Liver (tissue), 10 donors: ENCODE measurements at places on chromosomes 1 and 21. TPM values are rescaled to one million over a fixed set of nuclear protein-coding genes. Genes with fewer than 3 reads are reported as not detected.

GRCh38 chr21:44509539-44509938 lies 30.5 kb downstream of the KRTAP10-1 start:
- no peaks in the 10 kb centered on the region for H3K27me3 ChIP-seq
- no peak overlapping the region for H3K27ac ChIP-seq
- no peaks in the 10 kb centered on the region for H3K36me3 ChIP-seq
- no peak for DNase-seq
- H3K4me1 ChIP-seq, result no peaks in the 10 kb centered on the region

DNA sequence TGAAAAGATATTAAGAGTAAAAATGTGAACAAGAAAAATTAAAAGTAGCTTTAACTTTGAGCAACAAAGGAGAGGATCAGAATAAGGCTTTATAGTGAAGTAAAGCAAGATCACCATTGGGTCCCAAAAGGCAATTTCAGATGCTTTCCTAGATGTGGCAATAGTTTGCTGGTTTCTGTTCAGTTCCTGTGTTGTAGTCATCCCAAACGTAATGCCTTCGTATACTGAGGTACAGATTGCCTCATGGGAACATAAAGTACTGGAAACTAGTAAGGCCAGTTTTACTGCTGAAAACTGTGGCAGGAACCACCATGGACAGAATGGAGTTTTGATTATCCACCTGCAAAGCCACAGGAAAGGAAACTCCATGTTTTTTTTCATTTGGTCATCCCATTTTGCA lies 283.5 kb upstream of the SGIP1 start:
- H3K27me3 ChIP-seq, result no peaks in the 10 kb centered on the region
- H3K4me3 ChIP-seq, result no peak overlapping the region
- H3K4me1 ChIP-seq, result no peaks in the 10 kb centered on the region
- H3K36me3 ChIP-seq, result no peaks in the 10 kb centered on the region
- DNase-seq, result no peak

DNA sequence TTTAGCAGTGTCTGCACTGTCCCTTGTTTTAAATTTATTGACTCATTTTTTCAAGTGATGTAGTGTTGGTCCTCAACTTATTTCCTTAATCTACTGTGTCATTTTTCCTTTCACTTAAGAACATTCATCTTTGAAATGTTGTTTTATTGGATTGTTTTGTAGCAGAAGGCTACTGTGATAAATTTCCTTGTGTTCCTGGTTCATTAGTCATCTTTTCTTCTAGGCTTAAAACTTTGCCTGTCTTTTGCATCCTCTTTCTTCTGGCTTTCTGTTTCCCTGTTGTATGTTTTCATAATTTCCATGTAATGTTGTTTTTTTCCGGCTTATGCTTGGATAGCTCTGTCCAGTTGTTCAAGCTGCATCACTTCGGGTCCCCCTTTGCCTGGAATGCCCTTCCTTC lies 61.9 kb downstream of the UBE2T start:
- peaks cover 4% of the 10 kb centered on the region for H3K27me3 ChIP-seq
- no peak overlapping the region for H3K27ac ChIP-seq
- no peak for DNase-seq

DNA sequence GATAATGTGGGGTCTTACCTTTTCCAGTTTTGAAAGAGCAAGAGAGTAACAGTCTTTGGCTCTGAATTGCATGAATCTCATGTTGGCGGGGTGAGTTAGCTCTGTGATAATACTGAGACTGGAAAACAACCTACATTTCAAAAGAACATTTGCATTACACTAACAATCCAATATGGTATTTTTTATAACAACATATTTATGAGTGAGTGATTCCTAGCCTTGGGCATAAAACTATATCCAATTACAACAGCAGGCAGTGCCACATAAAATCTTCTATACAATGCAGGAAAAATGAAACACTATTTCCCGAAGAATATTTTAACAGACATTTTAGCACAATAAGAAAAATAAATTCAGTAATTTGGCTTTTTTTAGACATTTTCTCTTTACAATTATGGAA lies 303.0 kb downstream of the KCNT2 start:
- no peaks in the 10 kb centered on the region for H3K36me3 ChIP-seq
- no peaks in the 10 kb centered on the region for H3K4me1 ChIP-seq
- H3K4me3 ChIP-seq, result no peak overlapping the region

GRCh38 chr21:37870221-37870620 lies 46.0 kb downstream of the KCNJ6 start:
- H3K4me1 ChIP-seq, result no peaks in the 10 kb centered on the region
- no peaks in the 10 kb centered on the region for H3K36me3 ChIP-seq
- DNase-seq, result no peak
- H3K4me3 ChIP-seq, result no peak overlapping the region
- H3K27me3 ChIP-seq, result no peaks in the 10 kb centered on the region

GRCh38 chr1:7348073-7348472 lies 423.0 kb upstream of the VAMP3 start:
- DNase-seq, result no peak
- no peaks in the 10 kb centered on the region for H3K36me3 ChIP-seq
- no peak overlapping the region for H3K27ac ChIP-seq

DNA sequence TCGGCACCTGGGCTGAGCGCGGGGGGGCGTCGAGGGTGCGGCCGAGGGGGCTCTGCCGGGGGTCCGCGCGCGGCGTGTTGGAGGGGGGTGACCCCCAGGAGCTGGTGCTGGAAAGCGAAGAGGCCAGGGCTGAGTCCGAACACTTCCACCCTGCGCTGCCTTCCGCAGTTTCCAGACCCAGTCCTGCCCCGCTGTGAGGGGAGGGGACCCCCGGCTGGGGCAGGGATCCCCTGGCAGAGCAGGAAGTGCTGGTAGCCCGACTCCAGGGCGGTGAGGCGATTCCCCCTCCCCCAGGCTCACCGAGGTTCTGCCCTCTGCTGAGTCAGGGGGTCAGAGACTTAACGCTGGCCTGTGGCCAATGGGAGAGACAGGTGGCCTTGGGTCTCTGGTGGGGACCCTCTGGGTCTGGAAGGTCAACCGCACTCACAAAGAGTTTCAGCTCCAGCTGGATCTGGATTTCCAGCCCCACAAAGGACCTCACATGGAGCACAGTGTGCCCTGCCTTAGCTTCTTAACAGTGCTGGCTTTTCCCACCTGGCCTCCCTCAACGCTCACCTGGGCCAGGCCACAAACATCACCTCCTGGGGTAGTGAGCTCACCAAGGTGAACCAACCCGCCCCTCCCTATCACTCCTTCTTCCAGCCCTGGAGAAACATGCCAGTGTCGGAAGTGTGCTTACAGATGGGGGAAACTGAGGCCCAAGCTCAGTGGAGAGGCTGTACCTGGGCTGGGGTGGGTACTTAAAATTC lies 39.8 kb upstream of the SYNC start:
- H3K4me1 ChIP-seq, result no peaks in the 10 kb centered on the region
- no peaks in the 10 kb centered on the region for H3K27me3 ChIP-seq
- H3K36me3 ChIP-seq, result no peaks in the 10 kb centered on the region

GRCh38 chr21:24197132-24197643 lies 1410.1 kb downstream of the MRPL39 start:
- no peak overlapping the region for H3K4me3 ChIP-seq
- no peaks in the 10 kb centered on the region for H3K27me3 ChIP-seq
- no peak for DNase-seq
- no peaks in the 10 kb centered on the region for H3K4me1 ChIP-seq
- H3K27ac ChIP-seq, result no peak overlapping the region
- H3K36me3 ChIP-seq, result no peaks in the 10 kb centered on the region

- H3K4me3 ChIP-seq, result no peak overlapping the region
- no peaks in the 10 kb centered on the region for H3K36me3 ChIP-seq
- no peaks in the 10 kb centered on the region for H3K27me3 ChIP-seq
Measured at GRCh38 chr1:207904391-207904790, 6.5 kb downstream of the CD34 start.

GRCh38 chr1:114369930-114370329 lies 141.1 kb downstream of the TRIM33 start:
- DNase-seq, result no peak
- H3K36me3 ChIP-seq, result no peaks in the 10 kb centered on the region
- H3K27ac ChIP-seq, result no peak overlapping the region
- no peak overlapping the region for H3K4me3 ChIP-seq
- no peaks in the 10 kb centered on the region for H3K27me3 ChIP-seq

DNA sequence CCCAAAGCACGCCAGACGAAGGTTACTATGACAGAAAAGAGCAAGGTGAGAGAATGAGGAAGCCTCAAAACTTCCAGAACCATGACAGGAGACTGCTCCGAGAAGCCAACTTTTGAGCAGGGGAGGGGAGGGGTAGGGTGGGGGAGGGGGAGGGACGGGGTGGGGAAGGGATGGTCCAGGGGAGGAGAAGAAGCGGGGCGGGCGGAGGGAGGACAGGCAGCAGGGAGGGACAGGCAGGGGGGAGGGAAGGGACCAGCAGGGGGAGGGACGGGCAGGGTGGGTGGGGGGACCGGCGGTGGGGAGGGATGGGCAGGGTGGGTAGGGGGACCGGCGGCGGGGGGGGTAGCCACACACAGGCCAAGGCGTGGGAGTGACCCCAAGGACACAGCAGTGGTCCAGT lies 2.0 kb downstream of the INTS11 start:
- no peak for DNase-seq
- peaks cover 34% of the 10 kb centered on the region for H3K4me1 ChIP-seq
- H3K27ac ChIP-seq, result no peak overlapping the region

- no peaks in the 10 kb centered on the region for H3K4me1 ChIP-seq
- DNase-seq, result no peak
Measured at GRCh38 chr1:187641463-187641862, 812.7 kb downstream of the PLA2G4A start.

DNA sequence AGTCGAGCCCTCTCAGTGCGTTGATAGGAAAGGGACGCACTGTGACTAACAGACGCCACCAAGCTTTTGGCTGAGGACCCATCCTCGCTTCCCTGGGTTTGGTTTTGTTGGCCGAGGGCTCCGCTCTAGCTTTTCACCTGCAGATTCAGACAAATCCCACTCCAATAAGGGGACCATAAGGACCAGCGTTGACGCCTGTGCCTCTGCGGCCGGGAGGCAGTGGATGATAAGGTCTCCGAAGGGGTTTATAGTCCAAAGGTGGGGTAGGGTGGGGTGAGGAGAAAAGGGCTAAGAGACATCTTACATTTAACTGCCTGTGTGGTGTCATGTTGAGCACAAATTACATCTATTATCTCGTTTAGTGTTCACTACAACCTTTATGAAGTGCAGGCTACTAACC lies 760 bp downstream of the PEX14 start:
- H3K4me3 ChIP-seq, result peak overlapping the region; percentile 96
- no peak for DNase-seq
- H3K27ac ChIP-seq, result peak overlapping the region; percentile 83
- no peaks in the 10 kb centered on the region for H3K36me3 ChIP-seq
- H3K27me3 ChIP-seq, result no peaks in the 10 kb centered on the region
- peaks cover 44% of the 10 kb centered on the region for H3K4me1 ChIP-seq

DNA sequence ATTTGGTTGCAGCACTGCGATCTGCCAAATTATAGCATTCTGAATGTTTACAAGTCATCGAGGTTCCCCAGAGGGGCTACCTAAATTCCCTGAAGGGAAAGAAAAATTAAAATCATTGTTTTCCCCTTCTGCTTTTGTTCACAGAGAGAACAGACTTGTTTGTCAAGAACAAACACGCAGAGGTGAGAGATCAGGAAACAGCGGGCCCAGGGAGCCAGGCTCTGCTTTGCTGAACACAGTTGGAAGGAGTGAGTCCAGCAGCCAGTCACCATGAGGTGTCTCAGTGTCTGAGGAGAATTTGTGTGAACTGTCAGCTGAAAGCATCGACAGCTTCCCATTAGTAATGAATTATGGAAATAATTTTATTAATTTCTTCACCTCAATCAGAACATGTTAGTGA lies 52.5 kb downstream of the RWDD3 start:
- H3K36me3 ChIP-seq, result no peaks in the 10 kb centered on the region
- H3K4me1 ChIP-seq, result no peaks in the 10 kb centered on the region
- no peak overlapping the region for H3K27ac ChIP-seq
- no peak overlapping the region for H3K4me3 ChIP-seq

DNA sequence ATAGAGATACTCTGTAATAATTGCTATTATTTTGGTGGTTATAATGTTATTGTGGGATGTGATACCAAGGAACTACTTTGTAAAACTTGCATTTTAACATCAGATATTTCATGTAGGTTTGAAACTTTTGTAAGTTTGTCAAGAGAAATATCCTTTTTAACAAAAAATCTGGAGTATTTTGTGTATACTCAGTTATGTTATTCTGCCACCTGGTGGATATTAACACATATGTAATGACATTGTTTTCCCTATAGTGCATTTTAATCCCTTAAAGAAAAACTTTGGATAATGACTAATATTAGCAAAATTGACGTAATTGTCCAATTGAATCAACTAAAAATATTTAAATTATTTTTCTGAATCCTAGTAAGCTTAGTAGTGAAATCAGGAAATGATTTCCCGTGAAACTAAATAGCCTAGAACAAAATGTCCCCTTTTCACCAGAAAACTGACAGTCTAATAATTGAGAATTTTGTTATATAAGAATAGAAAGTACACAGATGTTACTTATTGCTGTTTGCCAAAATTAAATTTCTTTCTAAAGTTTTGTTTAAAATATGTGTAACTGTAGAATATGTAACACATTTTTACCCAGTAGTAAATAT lies 39.6 kb downstream of the KCTD3 start:
- H3K4me1 ChIP-seq, result peaks cover 16% of the 10 kb centered on the region
- H3K27ac ChIP-seq, result no peak overlapping the region
- no peak for DNase-seq
- H3K4me3 ChIP-seq, result no peak overlapping the region
- H3K36me3 ChIP-seq, result no peaks in the 10 kb centered on the region

GRCh38 chr1:89843273-89844130 lies 22.7 kb downstream of the LRRC8D start:
- H3K4me1 ChIP-seq, result peaks cover 33% of the 10 kb centered on the region
- H3K36me3 ChIP-seq, result no peaks in the 10 kb centered on the region
- H3K27ac ChIP-seq, result peak overlapping the region; percentile 97
- peak overlapping the region; percentile 87 for H3K4me3 ChIP-seq
- no peaks in the 10 kb centered on the region for H3K27me3 ChIP-seq

DNA sequence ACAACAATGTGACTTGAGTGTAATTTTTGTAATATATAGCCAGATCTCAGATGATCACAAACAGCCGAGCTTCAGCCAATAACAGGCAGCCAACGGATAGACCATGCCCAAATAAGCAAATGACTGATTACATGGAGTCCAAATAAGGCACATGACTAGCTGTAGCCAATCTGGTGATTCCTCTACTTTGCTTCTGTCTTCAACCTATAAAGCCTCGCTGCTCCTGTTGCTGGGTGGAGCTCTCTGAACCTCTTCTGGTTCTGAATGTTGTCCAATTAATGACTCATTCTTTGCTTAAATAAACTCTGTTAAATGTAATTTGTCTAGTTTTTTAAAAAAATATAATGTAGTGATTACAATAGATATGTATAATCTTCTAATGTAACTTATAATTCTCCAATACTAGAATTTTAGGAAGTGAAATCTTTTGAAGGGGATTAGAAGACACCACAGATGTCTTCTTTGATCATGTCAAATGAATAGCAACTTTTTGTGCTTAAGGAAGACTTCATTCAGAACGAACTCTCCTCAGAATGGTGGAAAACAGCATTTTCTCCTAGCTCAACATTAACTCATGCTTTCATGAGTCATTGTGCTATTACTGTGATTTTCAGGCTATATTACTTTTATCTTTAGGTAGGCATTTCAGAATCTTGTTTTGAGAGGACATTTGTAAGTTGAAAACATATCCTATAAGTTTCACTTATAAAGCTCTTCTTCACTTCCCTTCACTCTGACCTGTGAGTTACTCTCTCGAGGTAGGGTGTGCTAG lies 857.8 kb upstream of the B3GALT2 start:
- no peak overlapping the region for H3K4me3 ChIP-seq
- H3K4me1 ChIP-seq, result no peaks in the 10 kb centered on the region
- DNase-seq, result no peak
- no peaks in the 10 kb centered on the region for H3K36me3 ChIP-seq
- H3K27ac ChIP-seq, result no peak overlapping the region

CTSS gene
- 122 TPM for total RNA-seq

CD53 gene
- 30.4 TPM for total RNA-seq

INSRR gene
- not detected for total RNA-seq

CCDC17 gene
- total RNA-seq, result 6.4 TPM

IL19 gene
- total RNA-seq, result not detected

PEAR1 gene
- total RNA-seq, result 2.1 TPM

UBE2U gene
- total RNA-seq, result not detected

VSIG8 gene
- total RNA-seq, result not detected

DPH5 gene
- 12.9 TPM for total RNA-seq
